ENCODE measurements at places on chromosomes 6 and 20.
A peak's percentile ranks its signal among the peaks of the same experiment; 100 is the strongest.

GRCh38 chr20:48326868-48327267 is 500.9 kb downstream of the PREX1 start:
- no peak for DNase-seq

GRCh38 chr6:52389626-52390360 is 27.8 kb downstream of the PAQR8 start:
- peak; percentile 56 for DNase-seq

DNA sequence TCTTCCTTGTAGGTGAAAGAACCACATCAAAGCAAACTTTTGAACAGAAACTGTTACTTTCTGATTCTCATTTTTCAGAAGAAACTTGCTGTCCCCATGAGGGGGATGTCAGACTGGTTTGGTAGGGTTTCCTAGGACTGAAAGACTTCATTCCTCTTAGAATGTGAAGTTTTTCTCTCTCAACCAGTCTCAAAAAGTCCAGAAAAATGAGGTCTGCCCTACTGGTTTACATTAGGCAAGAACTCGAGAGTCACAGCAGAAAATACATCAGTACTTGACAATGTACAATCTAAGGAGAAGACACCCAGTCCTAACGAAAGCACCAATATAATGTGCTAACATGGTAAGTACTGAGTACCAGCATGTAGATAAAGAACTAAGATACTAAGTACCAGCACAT is 12.7 kb upstream of the NHLRC1 start:
- DNase-seq = no peak

DNA sequence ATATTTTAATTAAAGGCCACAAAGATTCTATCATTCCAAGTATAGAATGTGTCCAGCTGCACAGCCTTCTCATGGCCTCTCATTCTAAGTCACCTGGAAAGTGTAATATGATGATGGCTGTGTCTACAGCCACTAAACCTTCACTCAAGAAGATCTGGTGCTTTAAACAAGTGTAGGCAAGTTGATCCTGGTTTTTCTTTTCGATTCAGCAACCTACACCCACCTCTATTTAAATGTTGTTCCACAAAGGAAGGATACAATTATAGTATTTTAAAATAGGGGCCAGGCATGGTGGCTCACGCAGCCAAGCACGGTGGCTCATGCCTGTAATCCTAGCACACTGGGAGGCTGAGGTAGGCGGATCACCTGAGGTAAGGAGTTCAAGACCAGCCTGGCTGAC is 25.5 kb upstream of the DST start:
- DNase-seq = no peak

DNA sequence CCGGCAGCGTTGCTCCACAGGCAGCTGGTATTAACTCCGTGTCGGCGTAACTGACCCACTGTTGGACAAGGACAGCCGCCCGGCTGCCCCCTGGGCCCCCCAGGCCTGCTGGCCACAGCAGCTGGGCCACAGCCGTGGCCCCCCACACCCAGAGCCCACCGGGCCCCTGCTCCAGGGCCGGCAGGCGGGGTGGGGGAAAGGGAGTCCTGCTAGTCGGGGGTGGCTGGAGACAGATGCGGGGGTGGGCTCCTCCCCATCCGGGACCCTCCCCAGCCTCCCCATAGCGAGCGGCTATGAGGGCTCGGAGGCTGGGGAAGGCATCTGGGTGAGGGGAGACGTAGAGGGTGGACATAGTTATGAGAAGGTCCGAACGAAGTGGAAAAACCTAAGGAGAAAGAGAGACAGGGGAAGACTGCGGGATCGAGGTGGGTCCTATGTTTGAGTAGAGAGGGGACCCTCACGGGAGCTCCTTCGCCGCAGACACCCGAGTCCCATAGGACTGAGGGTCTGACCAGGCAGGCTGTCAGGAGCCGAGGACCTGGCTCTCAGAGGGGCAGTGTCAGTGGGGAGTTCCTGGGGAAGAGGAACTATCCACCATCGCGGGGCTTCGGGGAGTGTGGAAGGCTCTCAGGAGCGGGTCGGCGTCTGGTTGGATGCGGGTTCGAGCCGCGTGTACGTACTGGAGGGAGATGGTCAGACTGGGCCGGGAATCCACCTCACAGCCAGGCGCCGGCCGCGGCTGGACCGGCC is 511 bp downstream of the VARS1 start:
- DNase-seq = no peak

DNA sequence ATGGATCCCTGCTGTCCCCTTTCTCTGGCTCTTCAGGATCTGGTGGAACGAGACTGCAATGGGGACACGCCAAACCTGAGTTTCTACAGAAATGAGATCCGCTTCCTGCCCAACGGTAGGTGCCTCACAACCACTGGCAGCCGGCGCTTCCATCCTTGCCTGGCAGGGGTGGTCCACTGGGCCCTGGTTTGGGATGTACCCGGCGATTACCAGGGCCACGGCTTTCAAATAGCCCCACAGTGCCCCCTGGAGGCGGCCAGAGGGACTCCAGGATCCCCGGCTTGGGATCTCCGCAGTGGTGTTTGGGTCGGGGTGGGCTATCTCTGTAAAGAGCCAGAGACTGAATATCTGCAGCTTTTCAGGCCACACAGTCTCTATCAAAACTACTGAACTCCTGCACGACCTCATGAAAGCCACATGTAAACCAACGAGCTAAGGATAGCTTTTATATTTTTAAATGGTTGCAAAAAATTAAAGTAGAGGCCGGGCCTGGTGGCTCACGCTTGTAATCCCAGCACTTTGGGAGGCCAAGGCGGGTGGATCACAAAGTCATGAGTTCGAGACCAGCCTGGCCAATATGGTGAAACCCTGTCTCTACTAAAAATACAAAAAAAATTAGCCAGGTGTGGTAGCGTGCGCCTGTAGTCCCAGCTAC is 3.7 kb downstream of the OGFR start:
- peak; percentile 86 for DNase-seq

- DNase-seq = no peak
Observed at GRCh38 chr6:125340991-125341390, 39.2 kb upstream of the HDDC2 start.

DNA sequence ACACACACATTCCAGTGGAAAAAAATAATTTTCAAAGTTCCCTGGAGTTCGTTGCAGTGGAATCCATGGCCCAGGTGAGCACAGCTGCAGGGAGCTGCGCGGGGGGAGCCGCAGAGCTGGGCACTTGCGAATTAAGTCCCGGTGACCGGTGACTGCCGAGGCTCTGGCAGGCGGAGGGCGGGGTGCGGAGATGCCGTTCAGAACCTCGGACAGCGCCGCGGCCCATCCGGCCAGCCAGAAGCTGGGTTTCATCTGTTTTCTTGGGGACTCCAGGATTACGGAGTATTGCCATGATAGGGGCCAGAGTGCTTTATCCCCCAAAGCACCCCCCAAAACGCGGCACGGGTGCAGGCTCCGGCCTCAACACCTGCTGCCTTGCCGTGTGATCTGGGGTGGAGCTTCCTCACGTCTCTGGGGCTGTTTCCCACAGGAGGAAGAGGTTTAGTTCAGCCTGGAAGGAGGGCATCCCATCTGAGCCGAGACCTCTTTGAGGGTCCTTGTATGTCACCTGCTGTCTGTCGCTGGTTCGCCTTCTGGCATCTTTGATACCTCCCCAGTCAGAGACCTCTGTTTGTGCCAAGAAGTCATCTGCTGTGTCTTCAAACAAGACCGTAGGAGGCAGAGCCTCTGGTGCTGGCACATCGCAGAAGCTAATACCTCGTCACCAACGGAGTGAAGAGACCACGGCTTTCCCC is 99.4 kb downstream of the YTHDF1 start:
- DNase-seq = no peak

- no peak for DNase-seq
Observed at GRCh38 chr20:56987986-56988385, 278.5 kb downstream of the BMP7 start.

- no peak for DNase-seq
Observed at GRCh38 chr6:151958332-151958731, 150.8 kb downstream of the ESR1 start.

DNA sequence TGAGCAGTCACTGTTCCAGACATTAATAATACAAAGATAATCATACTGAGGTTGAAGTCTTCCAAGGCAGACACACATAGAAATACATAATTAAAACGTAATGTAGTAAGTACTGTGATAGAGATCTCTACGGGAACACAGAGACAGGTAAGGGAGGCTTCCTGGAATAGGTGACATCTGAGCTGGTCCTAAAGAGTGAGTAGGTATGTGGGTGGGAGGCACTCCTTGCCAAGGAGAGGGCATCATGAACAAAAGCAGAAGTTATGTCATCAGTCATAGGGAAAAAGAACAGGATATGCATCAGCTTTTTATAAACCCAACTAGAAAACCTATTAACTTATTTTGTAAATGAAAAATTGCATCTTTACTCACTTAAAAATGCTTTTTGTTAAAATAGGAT is 110.0 kb downstream of the MAP7 start:
- no peak for DNase-seq

- no peak for DNase-seq
Observed at GRCh38 chr6:132054525-132054924, 103.4 kb upstream of the CCN2 start.

DNA sequence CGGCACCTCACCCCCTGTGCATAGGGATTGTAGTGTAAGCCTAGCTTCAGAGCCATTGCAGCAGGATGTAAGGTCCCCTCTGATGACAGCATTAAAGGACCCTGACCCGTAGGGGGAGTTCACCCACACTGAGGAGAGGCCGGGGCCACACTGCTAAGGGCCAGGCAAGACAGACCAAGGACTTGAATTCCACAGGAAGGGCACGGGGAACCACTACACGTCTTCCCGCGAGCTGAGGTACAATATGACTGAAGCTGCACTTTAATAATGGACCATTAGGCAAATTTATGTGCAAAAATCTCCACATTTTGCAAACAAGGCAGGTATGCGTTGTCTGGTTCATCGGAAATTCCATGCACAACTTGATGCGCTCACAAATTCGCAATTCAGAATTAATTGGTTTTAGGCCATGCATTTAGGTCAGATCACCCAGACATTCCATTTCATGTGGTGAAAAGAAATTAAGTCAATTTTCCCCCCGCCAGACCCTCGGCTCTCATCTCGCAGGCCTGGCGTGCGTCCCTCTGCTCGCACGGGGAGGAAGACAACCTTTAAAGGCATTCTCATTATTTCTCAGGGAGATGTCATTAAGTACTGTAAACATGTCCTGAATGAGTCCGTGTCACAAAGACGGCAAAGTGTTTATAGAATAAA is 111.8 kb downstream of the FOXA2 start:
- no peak for DNase-seq

GRCh38 chr20:15547119-15547518 is 1026.1 kb downstream of the KIF16B start:
- DNase-seq = no peak

GRCh38 chr6:143772116-143773086 is 70.7 kb upstream of the LTV1 start:
- DNase-seq = no peak

- no peak for DNase-seq
Observed at GRCh38 chr6:6006006-6006427, 708 bp downstream of the NRN1 start.

- no peak for DNase-seq
Observed at GRCh38 chr6:79042088-79042798, 35.8 kb downstream of the PHIP start.

DNA sequence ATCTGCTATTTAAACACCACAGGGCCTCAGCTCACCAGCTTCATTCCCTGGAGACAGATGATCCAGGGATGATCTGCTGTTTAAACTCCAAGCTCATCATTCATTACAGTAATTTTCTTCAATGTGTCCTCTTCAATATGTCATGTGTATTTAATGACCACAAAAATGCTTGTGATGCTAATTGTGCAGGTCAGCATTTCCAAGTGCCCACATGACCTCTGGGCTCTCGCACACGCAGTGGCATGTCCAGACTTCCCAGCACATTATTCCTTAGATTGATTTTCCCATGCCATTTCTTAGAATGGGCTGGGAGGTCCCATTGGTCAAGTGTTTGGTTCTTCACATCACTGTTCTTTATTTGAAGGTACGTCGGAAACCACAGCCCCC is 434.4 kb downstream of the HAO1 start:
- no peak for DNase-seq

DNA sequence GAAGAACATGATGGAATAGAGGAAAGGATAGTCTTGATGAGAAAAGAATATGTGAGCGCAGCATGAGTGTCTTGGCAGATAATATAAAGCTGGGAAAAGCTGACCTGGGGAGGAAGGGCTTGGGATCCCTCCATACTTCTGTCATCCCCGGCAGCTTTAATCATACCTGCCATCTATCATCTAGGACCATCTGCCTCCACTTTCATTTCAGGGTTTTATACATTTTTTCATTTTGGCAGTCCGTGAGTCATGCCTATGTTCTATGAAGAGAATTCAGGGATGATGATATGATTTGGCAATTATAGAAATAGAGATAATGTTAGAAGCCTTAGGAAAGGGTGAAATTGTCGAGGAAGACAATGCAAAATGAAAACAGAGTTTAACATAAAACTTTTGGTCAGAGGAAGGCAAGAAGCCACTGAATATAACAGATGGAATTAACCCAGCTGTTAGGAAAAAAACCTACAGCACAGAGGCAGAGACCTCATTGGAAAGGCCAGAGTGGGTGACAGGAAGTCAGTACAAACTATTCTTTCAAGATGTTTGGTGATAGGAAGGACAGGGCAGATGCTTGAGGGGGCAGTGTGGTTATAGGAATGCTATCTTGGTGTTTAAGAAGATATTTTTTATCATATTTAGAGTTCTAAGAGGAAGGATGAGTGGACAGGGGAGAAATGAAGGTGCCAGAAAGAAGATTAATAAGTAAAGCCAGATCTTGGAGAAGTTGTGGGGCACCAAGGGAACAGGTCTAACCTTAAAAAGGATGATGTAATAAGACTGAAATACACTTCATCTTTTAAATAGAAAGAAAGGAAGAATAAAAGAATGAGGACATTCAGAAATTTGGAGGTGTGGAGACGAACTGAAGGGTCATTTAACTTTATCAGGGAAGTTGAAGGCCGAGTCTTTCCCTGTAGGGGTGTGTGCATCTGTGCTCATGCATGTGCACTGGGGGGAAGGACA is 37.8 kb downstream of the MARCKS start:
- DNase-seq = no peak

Measured in stimulated activated naive CD8-positive, alpha-beta T cell treated with anti-CD3 and anti-CD28 coated beads, Interleukin-15, Interleukin-2, amounts not matched to agents 100 U/mL and 50 U/mL, for 24 hours (primary cell).